KG1 (cell line): ENCODE measurements at places on chromosomes 3 and 15.

DNA sequence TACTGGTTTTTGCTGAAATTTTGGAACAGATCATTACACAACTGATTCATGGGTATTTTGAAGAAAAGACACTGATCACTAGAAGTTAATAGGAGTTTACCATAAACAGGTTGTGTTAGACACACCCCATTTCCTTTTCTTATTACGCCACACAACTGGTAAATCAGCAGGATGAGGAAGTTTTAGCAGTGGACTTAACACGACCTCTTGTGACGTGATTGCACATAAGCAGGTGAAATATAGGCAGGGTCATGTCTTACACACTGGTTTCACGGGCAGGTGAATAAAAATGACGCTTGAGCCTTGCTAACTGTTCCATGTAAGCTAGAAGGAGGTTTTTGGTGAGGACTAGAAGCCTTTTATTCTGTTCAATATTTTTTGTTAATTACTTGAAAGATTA, 27.1 kb upstream of the TPRG1 start:
- DNase-seq: peak; percentile 12

GRCh38 chr3:23325466-23326065, 122.4 kb downstream of the UBE2E2 start:
- DNase-seq: no peak

DNA sequence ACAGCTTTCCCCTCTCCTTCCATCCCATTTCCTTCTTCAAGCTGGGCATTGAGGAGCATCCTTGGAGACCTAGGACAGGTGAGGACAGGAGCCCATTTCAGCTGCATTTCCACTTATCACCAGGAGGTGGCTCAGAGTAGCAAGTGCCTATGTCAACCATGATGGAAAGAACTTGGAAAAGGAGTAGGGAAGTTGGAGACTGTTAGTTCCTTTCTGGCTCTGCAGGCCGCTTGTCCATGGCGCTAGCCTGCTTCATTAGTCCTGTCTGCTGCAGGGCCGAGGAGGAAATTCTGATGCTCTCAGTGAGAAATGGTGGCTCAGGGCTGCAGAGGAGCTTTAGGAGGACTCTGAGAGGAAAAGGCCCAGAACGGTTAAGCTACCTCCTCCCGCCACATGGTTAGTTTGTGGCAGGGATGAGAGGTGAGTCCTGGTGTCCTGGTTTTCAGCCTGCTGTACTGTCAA, 7.0 kb upstream of the CD276 start:
- DNase-seq: no peak

DNA sequence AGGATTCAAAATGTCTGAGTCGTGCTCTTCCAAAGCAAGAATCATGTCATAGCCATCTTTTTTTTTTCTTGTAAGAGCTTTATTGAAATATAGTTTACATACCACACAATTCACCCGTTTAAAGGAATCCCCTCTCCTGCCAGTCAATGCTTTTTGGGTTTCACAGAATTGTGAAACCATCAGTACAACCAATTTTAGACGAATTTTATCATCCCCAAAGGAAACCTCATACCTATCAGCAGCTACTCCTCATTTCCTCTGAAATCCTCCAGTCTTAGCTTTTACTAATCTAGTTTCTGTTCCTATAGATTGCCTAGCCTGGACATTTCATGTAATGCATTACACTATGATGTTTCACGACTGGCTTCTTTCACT, 39.6 kb downstream of the ADIPOQ start:
- no peak for DNase-seq

GRCh38 chr15:45457641-45458539, 64.7 kb downstream of the SLC30A4 start:
- peak; percentile 91 for DNase-seq

GRCh38 chr15:78315686-78316282, 16.4 kb upstream of the SKIC8 start:
- no peak for DNase-seq
